ENCODE measurements at places on chromosomes 5 and 9.

DNA sequence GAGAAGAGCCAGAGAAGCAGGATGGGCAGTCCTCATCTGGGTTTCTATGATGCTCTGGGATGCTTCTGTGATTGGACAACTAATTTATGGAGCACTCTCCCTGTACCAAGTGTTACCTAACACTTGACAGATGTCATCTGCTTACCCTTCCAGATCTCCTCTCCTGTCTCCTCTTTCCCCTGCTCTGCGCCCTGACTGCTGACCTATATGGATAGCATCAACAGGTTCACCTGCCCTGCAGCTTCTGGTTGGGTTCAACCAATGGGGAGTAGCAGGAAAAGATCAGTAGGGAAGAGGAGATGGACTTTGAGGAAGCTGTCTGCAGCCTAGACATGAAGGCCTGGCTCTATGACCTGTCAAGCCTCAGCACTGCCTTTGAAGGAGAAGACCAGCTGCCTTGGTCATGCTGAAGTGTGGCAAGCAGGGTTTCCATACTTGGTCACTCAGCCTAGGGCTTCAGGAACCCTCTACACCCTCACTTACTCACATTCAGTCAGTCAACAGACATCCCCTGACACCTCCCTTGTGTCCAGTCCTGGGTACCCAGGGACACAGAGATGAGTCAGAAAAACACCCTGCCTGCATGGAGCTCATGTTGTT lies 11.3 kb upstream of the P4HA2 start:
- no peak for DNase-seq

DNA sequence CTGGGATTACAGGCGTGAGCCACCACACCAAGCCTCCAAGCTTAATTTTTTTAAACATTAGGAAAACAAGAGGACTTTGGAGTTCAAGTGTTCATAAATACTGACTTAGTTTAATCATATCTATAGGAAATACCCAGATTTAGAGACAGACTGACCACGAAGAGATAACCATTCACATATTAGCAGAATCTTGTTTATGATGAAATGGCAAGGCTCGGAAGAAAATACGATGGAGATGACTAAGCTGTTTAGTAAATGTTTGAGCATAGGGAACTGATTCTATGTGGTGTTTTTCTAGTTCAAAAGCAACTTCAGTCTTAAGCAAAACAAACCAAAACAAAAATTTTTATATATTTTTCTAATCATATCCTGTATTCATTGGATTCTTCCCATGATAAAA lies 13.5 kb upstream of the TUSC1 start:
- no peak for DNase-seq

GRCh38 chr9:466747-467146 lies 252.1 kb downstream of the DOCK8 start:
- DNase-seq: no peak

GRCh38 chr9:28264368-28264767 lies 691.1 kb upstream of the C9orf72 start:
- DNase-seq: no peak

DNA sequence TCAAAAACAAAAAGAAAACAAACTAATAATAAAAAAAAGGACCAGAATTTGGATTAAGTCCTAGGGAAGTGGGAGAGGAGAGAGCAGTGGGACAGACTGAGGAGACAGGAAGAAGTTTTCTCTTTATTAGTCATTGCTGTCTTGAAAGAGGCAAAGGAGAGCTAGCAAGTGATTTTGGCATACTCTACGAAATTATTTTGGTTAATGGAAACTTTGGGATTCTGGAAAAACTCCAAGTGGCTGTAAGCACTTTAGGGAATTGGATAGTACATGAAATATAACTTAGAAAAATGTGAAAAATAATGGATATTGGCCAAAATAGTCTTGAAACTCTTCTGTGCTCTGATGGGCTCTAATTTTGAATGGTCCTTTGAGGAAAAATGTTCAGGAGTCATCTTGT lies 1641.8 kb upstream of the WWC1 start:
- no peak for DNase-seq

GRCh38 chr5:176722757-176723156 lies 75.5 kb downstream of the TSPAN17 start:
- DNase-seq: no peak

- DNase-seq: no peak
Observed at GRCh38 chr9:135463140-135463539, 16.4 kb upstream of the PPP1R26 start.

- no peak for DNase-seq
Observed at GRCh38 chr9:95506428-95506677, 10.4 kb downstream of the PTCH1 start.

GRCh38 chr9:12708562-12709298 lies 15.5 kb downstream of the TYRP1 start:
- DNase-seq: no peak

GRCh38 chr9:128512820-128513219 lies 8.3 kb downstream of the GLE1 start:
- DNase-seq: no peak

DNA sequence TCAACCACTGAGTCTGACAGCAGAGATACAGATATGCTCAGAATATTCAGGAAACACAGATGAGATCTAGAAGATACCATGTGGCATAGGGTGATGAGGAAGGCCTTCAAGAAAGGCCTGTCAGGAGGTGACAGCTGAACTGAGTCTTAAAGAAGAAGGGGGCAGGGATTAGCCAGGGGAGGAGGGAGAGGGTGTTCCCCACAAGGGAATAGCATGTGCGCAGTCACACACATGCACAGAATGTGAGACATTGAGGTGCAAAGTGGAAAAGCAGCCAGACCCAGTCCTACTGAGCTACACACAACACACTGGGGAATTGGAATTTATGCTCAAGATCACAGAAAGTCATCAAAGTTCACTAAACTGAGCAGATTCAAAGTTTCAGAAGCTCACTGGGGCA lies 3.0 kb upstream of the SLC25A48 start:
- DNase-seq: no peak

GRCh38 chr9:73079326-73079725 lies 72.3 kb upstream of the ANXA1 start:
- no peak for DNase-seq

GRCh38 chr5:82314964-82315758 lies 37.0 kb upstream of the RPS23 start:
- no peak for DNase-seq

DNA sequence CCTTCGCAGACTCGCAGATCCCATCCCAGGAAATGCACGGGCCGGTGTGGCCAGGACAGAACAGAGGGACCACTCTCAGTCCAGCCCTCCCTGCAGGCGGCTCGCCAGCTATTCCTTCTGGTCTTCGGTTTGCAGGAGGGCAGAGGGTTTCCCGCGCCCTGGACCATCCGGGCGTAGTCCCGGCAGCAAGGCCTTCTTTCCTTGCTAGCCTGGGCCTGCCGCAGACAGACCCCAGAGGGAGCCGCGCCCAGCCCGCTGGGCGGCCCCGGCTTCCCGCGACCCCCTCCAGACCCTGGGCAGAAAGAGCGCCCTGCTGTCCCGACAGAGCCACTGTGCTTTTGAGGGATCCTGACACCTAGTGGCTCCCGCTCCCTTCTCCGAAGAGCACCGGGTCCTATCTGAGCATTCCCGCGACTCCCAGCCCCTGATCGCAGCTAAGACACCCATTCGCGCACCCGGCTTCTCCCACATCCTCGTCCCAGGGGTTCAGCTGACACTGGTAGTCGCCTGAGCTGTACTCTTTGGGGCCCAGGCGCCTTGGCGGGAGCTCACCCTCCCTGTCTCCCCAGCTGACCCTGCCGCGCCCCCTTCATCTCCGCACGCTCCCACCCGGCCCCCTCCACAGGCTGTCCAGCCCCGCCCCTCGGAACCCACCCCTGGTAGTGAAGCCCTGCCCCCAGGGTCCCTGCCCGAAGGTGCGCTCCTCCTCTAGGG lies 1.1 kb downstream of the CFAP90 start:
- DNase-seq: no peak

- DNase-seq: no peak
Observed at GRCh38 chr5:126178521-126178920, 244.7 kb upstream of the GRAMD2B start.

DNA sequence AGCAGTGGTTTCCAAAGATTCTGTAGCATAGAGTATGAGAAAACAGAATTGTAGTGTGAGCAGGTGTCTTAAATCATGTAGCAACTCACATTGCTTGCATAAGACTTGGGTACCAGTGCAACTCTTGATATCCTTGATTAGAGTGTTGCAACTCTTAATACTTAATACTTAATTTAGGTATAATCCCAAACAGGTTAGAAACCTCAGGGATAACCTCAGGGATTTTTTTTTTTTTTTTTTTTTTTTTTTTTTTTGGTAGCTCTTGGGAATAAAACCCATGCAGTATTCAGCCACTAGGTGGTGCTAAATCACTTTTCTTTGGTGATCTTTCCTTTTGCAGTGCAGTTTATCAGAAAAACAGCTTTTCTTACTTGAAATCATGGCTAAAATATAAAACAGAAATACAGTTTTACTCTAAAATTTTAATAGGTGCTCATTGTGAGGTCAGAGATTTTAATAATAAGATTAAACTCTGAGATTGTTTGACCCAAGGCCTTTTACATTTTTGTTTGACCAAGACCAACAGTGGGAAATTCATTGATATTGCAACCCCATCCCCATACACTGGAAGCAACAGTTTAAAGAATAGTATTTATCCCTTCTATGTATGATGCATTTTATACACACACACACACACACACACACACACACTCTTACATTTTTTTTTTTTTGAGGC lies 55.3 kb downstream of the ERAP1 start:
- DNase-seq: peak; percentile 45

DNA sequence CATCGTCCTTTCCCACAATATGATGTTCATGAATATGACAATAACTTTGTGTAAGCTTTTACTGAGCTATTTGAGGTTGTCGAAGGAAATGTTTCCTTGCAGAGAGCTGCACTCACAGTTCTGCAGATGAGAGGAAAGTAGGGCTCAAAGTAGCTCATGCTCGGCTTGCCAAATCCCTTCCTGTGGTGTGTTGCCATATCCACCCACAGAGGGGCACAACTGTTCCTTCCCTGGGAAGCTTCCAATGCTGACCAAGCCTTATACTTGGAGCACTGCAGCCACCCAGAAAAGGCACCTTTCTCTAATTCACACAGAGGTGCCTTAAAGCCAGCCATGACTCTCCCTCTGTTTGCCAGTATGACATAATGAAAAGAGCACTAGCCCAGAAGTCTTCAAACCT lies 390.3 kb downstream of the CAAP1 start:
- DNase-seq: no peak

DNA sequence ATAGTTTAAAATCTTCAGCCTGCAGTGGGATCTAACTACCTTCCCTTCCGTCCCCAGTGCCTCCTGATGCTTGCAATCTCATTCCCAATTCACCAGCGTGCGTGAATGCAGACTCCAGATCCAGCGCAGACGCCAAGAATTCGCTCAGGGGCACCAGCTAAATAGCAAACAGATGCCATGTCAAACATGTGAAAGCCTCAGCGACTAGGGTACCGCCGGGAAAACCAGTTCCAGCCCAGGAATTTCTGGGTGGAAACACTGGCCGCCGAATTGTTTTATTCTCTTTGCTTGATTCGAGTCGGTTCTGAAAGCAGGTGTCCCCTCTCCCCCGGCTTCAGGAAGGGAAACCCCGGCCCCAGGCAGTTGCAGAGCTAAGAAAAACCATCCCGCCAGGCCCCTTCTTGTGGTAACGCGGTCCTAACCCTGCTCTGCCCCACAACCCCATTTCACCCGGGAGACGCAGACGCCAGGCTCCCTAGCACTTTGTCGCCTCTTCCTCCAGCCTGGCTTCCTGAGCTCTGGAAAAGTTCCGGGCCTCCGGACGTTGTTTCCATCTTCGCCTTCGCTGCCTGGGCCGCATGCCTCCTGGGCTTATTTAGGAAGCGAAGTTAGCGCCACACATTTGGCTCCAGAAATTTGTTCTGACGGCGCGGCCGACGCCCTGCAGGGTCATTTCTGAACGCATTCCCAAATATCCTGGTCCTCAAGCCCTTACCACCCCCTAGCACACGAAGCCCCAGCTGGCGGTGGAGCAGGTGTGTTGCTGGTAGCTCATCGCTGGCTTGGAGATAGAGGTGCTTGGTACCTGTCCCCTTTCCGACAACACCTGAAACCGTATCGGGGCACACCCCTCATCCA lies 665 bp upstream of the LVRN start:
- DNase-seq: no peak

DNA sequence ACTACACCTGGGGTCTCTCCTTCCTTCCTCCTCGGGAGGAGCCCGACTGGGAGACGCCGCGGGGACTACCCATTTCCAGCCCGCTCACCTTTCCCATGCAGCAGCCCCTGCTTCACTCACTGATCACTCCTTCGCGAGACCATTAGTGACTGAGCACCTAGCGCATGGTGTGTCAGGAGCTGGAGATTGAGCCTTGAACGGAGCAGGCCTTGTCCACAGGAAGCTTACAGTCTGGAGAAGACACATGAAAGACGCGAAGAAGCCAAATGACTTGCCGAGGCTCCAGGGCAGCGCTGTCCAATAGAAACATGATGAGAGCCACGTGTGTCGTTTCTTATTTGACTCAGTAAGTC lies 283 bp upstream of the CFAP90 start:
- no peak for DNase-seq

DNA sequence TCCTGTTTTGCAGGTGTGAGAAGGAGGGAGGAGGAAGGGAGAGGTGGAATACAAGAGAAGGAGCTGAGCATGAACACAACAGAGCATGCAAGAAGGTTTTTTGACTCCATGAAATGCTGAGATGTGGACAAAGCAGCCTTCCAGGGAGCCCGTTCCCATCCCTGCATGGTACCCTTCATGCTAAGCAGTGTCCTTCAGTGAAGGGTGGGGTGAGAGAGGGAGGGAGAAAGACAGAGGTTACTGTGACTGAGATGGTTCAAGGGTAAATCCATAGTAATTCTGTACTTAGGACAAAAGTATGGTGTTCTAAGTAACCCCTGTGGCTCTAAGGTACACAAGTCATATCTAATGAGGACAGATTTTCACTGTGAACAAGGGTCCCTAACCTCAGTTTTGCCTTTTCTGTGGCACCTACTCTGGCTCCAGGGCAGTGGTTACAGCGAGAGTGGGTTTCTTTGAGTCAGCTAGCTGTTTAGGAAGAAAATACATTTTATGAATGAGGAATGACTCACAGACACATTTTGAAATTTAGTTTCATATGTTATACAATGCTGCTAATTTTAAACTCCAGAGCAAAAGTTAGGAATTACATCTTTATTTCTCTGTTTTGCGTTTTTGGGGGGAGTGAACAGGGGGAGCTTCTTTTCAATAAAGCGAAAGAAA lies 184.9 kb upstream of the SLC12A2 start:
- DNase-seq: no peak

DNA sequence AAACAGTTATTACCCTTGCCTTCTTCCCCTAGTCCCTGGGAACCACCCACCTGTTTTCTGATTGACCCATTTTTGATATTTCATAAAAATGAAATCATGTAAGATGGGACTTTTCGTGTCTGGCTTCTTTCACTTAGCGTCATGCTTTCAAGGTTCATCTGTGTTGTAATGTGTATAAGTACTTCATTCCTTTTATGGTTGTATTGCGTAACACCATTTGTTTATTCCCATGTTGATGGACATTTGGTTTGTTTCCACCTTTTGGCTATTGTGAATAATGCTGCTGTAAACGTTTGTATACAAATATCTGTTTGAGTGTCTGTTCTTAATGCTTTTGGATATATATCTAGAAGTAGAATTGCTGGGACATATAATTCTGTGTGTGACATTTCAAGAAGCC lies 650.1 kb upstream of the COX7C start:
- no peak for DNase-seq
